Activated T-helper 2 cell treated with anti-CD3 and anti-CD28 coated beads, Interferon-gamma antibody, Interleukin-2, Interleukin-4, amounts not matched to agents 10 μg/mL and 5 μg/mL and 100 μg/mL, durations not matched to agents 14 hours and 24 hours and 36 hours (primary cell): ENCODE measurements at places on chromosomes 16 and 17.

- DNase-seq = no peak
Observed at GRCh38 chr17:35740997-35741931, 9.8 kb downstream of the RASL10B start.

DNA sequence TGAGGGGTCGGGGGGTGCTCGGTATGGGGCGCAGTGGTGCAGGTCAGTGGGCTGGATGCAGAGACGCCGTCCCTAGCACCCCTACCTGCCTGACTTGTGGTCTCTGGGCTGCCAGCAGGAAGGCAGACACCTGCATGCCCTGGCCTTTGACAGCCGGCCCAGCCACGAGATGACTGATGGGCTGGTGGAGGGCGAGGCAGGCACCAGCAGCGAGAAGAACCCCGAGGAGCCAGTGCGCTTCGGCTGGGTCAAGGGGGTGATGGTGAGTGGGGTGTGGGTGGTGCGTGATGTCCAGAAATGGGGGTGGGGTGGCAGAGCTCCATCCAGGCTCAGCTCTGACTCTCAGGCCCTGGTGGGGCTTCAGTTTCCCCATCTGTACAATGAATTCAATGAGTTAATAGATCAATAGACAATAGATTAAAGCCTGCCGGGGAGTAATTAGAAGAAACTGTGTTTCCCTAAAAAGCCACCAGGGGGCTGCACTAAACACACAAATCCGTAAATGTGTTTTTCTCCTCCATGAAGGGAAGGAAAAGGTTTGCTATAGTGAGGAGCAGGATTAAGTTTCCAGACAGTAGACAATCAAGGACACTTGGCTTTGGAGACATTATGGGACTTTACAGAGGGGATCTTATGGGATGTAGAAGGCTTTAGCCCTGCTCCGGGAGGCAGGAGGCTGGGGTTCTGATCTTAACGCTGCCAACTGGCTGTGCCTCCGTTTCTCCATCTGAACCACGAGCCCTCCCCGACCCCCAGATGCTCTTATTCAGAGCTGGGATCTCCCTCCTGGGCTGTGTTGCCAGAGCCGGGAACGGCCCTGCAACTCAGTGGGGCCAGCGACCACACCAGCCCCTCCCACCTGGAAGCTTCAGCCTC, 2.2 kb downstream of the SLC12A3 start:
- DNase-seq = no peak

GRCh38 chr17:67138392-67138791, 94.0 kb downstream of the CACNG1 start:
- no peak for DNase-seq

DNA sequence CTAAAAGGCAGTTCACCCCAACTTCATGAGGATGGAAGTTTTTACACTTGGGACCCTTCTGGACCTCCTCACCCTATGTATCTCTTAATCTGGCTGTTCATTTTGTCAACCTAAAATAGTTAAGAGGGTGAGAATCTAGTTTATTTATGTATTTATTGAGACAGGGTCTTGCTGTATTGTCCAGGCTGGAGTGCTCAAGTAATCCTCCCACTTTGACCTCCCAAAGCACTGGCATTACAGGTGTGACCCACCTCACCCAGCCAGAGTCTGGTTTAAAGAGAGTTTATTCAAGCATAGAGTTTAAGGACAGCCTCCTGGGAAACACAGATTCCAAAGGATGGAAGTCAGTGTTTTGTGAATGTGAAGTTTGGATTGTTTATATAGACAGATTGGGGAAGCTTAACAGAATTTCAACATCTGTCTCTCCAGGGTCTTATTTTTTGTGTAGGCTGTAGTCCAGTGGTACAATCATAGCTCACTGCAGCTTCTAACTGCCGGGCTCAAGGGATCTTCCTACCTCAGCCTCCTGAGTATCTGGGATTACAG, 8.0 kb upstream of the APPBP2 start:
- DNase-seq = no peak

DNA sequence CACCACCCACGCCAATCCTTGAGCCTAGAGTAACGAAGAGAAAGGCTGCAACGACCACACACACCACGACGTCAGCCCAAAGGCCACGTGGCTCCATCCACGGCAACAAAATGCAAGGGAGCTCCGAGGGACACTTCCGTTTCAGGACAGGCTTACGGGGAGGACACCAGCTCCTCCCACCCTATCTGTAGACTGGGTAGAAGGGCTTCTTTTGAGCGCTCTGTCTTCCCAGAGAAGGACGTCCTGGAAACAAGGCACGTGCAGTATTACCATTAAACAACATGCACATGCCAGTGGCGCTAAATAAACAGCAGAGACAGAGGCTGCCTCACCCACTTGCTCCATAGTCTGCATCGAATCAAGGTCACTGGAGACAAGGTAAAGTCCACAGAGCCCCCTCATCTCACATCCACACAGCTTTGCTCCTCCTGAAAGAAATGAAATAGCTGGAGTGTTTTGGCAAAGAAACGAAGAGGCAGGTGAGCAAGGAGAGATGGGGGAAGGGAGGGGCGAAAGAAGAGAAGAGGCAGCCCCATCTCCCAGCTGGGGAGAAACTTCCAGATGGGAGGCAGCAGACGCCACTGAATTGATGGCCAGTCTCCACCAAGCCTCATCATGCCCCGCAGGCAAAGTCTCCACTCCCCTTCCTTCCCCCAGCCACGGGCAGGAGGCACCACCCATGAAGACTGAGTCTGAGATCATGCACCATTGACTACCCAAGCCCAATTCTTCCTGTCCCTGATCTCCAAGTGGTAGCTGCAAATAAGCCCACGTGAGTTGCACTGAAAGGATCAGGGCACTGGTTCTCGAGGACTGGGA, 24.0 kb downstream of the ZFHX3 start:
- no peak for DNase-seq

DNA sequence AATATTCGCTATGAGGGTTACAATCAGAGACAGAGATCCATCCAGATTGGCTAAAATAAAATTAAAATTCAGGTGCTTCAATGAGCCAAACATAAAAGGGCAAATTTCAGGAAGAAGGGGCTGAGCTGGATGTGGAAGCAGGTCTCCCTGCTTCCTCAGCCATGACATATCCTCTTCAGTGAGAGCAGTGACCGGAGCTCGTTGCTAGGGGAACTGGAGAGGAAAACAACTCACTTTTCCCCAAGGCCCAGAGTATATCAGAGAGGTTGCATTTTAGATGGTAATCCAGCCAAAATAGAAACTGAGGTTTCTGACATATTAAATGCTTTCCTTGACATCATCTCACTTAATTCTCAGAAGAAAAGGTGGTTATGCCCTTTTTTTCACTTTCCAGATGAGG, 503.5 kb downstream of the HS3ST4 start:
- DNase-seq = no peak

- no peak for DNase-seq
Observed at GRCh38 chr17:32551186-32551955, 64.6 kb downstream of the CDK5R1 start.

DNA sequence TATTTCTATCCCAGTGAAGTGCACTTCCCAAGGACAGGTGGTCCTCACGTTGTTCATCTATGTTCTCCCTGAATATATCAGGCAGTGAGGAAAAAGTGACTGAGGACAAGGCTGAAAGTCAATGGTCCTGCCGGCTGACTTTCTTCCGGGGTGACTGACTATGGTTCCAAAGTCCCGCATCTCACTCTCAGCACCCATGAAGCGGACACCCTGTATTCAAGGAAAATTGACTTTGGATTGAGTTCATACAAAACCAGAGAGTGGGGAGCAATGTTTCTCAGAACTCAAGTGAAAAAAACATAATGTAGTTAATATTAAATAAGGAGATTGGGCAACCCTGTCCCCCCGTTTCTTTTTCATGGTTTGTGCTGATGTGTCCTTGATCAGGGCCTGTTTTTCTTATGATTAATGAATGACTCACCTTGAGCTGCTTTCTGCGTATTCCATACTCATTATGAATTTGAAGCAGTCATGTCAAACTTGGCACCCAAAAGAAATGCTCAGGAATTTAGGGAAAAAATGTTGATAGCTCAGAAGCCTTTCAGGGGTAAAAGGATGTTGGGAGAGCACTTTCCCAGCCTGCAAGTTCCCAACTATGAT, 184.0 kb downstream of the CYLD start:
- DNase-seq = no peak

DNA sequence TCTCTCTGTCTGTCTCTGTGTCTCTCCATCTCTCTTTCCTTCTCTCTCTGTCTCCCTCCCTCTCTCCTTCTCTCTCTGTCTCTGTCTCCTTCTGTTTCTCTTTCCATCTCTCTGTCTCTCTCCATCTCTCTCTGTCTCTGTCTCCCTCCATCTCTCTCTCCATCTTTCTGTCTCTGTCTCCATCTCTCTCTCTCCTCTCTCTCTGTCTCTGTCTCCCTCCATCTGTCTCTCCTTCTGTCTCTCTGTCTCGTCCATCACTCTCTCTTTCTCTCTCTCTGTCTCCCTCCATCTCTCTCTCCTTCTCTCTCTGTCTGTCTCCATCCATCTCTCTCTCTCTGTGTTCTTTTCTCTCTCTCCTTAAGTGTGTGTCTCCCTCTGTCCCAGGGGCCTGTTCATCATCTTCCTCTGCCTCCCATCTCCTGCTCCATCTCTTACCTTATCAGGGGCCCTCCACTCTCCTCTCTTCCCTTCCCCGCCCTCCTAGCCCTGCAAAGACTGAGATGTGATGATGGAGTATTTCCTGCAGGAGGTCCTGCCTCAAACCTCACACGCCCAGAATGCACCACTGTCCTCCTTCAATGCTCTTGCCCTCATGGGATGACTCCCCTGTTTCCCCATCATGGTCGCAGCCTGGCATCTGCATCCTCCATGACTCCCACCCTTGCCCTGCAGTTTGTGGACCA, 193.3 kb downstream of the GSG1L start:
- DNase-seq = no peak

DNA sequence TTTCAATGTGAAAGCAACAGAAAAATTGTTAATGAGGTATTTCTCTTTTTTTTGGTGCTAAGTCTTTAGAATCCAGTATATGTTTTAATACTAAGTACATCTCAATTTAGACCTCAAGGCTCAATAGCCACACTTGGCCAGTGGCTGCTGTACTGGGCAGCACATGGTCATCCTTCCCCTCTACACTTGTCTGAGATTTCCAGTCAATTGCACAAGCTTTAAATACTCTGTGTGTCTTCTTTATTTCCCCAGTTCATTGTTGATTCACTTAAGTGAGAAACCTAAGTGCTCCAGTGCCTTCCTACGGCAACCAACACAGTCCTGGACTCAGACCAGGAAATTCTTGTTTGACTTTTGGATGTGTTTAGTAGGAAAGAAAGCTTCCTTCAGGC, 62.2 kb downstream of the TNRC6C start:
- no peak for DNase-seq

DNA sequence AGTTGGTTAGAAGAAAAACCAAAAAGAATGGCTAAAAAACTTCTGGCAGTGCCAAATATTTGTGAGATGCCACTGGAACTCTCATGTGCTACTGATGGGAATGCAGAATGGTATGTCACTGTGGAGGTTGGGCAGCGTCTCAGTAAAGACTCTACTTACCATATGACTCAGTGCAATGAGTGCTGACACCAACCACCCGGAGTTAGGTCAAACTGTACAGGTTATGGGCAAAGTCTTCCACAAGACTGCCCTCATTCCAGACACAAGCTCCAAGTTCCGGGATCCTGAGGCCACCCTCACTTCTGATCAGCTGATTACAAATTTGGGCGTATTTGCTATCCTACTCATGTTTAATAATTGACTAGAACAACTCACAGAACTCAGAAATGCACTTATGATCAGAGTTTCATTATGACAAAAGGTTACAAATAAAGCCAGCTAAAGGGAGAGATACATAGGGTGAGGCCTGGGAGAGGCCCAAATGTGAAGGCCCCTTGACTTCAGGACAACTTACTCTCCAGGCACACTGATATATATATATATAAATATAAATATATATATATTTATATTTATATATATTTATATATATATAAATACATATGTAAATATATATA, 114.9 kb downstream of the TRIM37 start:
- no peak for DNase-seq
